ENCODE measurements at places on chromosomes 3 and 15.

DNA sequence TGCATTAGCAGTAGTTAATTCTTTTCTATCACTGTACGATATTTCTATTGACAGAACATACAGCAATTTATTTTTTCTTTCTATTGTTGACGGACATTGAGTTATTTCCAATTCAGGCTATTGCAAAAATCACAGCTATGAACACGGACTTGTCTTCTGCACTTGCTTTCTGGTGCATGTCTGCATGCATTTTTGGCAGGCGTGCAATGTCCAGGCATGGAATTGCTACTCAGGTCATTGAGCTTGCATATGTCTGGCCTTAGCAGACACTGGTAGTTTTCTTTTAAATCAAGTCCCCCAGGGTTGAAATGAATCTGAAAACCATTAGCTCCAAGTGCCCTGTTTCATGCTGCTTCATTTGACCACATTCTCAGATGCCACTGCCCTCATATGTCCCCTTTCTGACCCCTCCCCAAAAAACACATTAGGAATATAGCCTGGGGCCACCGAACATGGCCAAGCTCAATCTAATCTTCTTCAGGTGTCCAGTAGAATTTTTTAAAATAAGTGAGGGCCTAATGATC, 72.8 kb downstream of the LRIG1 start:
- no peaks in the 10 kb centered on the region for H3K27me3 ChIP-seq
- peaks cover 64% of the 10 kb centered on the region for H3K4me1 ChIP-seq
- no peak overlapping the region for H3K4me3 ChIP-seq
- no peak overlapping the region for H3K27ac ChIP-seq
- peaks cover 8% of the 10 kb centered on the region for H3K36me3 ChIP-seq
- DNase-seq, result no peak

GRCh38 chr3:188266562-188267274, 112.8 kb downstream of the LPP start:
- H3K4me1 ChIP-seq, result peaks cover 26% of the 10 kb centered on the region
- no peak for DNase-seq
- no peaks in the 10 kb centered on the region for H3K27me3 ChIP-seq
- no peak overlapping the region for H3K27ac ChIP-seq
- H3K4me3 ChIP-seq, result no peak overlapping the region
- H3K36me3 ChIP-seq, result peaks cover 2% of the 10 kb centered on the region

- peak overlapping the region; percentile 94 for H3K27ac ChIP-seq
- peaks cover 83% of the 10 kb centered on the region for H3K4me1 ChIP-seq
- H3K36me3 ChIP-seq, result peaks cover 5% of the 10 kb centered on the region
Observed at GRCh38 chr3:46285931-46286619, 43.8 kb downstream of the CCR3 start.

DNA sequence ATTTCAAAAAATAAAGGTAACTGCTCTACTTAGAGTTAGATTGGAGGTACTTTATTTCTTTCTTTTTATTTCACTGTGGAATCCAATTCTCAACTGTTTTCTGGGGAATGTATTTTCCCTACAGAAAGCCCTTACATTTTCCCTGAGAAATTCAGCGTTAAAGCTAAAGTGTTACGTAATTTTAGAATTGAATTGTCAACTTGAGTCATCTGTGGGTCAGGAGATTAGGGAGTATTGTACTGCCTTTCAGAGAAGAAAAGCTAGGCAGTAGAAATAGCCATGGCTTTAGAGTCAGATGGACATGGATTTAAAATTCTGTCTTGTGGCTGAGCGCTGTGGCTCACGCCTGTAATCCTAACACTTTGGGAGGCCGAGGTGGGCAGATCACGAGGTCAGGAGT, 728.6 kb downstream of the ROBO1 start:
- no peaks in the 10 kb centered on the region for H3K4me1 ChIP-seq
- DNase-seq, result no peak
- no peak overlapping the region for H3K4me3 ChIP-seq
- H3K36me3 ChIP-seq, result no peaks in the 10 kb centered on the region

DNA sequence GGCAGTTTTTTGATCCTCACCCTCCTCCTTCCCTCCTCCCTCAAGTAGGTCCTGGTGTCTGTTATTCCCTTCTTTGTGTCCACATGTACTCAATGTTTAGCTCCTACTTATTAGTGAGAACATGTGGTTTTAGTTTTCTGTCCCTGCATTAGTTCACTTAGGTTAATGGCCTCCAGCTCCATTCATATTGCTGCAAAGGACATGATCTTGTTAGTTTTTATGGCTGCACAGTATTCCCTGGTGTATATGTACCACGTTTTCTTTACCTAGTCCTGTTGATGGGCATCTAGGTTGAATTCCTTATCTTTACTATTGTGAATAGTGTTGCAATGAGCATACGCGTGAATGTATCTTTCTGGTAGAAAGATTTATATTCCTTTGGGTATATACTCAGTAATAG, 61.7 kb upstream of the FGF7 start:
- H3K27me3 ChIP-seq, result no peaks in the 10 kb centered on the region
- H3K36me3 ChIP-seq, result peaks cover 2% of the 10 kb centered on the region
- H3K27ac ChIP-seq, result no peak overlapping the region
- no peak overlapping the region for H3K4me3 ChIP-seq
- no peaks in the 10 kb centered on the region for H3K4me1 ChIP-seq

DNA sequence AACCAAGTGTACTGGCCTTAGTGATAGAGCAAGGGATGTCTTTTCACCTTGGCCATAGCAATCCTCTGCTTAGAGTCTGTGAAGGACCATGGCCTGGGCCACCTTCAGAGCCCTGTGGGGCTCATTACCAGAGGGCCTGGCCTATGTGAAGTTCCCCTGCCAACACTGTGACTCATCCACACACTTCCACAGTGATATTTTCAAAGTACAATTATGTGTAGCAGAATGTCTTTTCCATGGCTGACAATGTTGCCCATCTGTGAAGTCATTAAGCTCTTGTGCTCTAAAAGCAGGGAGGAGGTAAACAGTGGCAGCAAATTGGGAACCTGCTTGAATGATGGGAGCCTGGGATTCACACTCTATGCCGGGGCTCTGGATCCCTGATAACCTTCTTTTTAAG, 12.2 kb upstream of the CACNA1D start:
- no peak overlapping the region for H3K4me3 ChIP-seq
- DNase-seq, result no peak
- H3K27ac ChIP-seq, result no peak overlapping the region
- H3K4me1 ChIP-seq, result no peaks in the 10 kb centered on the region
- H3K27me3 ChIP-seq, result peaks cover 62% of the 10 kb centered on the region

DNA sequence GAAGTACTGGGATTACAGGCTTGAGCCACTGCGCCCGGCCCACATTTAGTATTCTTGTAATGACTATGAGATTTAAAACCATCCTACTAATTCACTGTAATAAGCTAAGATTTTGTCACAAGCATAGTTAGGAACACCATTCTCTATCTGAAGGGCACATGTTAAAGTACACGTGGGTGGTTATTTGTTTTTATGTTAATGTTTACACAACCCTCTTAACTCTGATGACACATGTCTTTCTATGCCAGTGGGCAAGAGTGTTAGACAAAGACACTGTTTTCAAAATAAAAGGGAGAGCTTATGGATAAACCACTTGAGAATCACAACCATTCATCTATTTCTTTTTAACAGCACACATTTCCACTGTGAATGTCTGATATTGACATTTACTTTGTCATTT, 537.6 kb upstream of the IL12A start:
- DNase-seq, result no peak
- H3K4me3 ChIP-seq, result no peak overlapping the region
- no peaks in the 10 kb centered on the region for H3K27me3 ChIP-seq
- H3K4me1 ChIP-seq, result no peaks in the 10 kb centered on the region

DNA sequence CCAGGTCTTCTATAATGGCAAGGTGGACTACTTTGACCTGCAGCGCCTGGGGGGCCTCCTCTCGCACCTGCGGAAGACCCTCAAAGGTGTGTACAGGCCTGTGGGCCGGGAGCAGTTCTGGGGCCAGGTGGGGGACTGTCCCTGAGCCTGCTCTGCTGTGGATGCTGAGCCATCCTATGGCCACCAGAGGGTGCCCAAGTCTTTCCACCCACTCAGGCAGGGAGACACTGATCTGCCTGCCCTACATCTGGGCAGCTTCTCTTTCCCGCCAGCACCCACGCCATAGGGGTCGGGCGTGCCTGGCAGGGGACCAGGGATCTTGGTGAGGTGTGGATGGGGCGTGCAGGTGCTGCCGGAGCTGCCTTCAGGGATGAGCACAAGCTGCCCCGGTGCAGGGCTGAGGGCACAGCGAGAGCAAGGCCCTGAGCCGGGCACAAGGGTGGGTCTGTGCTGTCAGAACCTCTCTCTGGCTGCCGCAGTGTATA, 14.1 kb downstream of the RNF123 start:
- no peaks in the 10 kb centered on the region for H3K4me1 ChIP-seq
- peaks cover 5% of the 10 kb centered on the region for H3K36me3 ChIP-seq
- DNase-seq, result peak; percentile 36
- H3K27me3 ChIP-seq, result no peaks in the 10 kb centered on the region
- no peak overlapping the region for H3K4me3 ChIP-seq
- H3K27ac ChIP-seq, result no peak overlapping the region

- DNase-seq, result no peak
- no peak overlapping the region for H3K27ac ChIP-seq
- no peak overlapping the region for H3K4me3 ChIP-seq
- no peaks in the 10 kb centered on the region for H3K27me3 ChIP-seq
Observed at GRCh38 chr15:66214246-66214645, 39.3 kb downstream of the MEGF11 start.

DNA sequence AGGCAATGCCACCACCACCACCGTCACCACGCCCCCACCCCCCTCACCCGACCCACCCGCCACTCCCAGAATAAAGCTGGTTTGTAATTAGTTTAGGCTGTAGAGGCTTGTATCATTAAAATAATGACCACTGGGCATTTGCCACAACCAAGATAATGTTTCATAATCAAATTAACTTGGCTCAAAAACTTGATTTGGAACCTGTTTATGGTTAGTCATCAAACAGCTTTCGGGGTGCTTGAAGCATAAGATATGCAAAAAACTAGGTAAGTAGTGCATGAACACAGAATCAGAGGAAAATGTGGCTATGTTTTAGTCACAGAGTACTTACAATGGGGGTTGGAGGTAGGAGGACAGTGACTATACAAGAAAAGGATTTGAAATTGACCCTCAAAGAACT, 115.1 kb downstream of the FHIT start:
- H3K36me3 ChIP-seq, result no peaks in the 10 kb centered on the region
- no peaks in the 10 kb centered on the region for H3K4me1 ChIP-seq
- DNase-seq, result no peak
- no peaks in the 10 kb centered on the region for H3K27me3 ChIP-seq
- H3K27ac ChIP-seq, result no peak overlapping the region

- DNase-seq, result no peak
- no peak overlapping the region for H3K4me3 ChIP-seq
- H3K36me3 ChIP-seq, result no peaks in the 10 kb centered on the region
- H3K27me3 ChIP-seq, result peaks cover 86% of the 10 kb centered on the region
- no peak overlapping the region for H3K27ac ChIP-seq
Observed at GRCh38 chr15:60255390-60255789, 142.4 kb downstream of the ANXA2 start.
